ENCODE measurements at places on chromosomes 5 and 9.

GRCh38 chr5:78405829-78406750, 45.7 kb downstream of the SCAMP1 start:
- 0 out of 2 replicates have a peak, but pooled peaks cover 2% of the 10 kb centered on the region for H3K4me1 ChIP-seq
- no peak overlapping the region for H3K4me3 ChIP-seq
- no peak for DNase-seq

DNA sequence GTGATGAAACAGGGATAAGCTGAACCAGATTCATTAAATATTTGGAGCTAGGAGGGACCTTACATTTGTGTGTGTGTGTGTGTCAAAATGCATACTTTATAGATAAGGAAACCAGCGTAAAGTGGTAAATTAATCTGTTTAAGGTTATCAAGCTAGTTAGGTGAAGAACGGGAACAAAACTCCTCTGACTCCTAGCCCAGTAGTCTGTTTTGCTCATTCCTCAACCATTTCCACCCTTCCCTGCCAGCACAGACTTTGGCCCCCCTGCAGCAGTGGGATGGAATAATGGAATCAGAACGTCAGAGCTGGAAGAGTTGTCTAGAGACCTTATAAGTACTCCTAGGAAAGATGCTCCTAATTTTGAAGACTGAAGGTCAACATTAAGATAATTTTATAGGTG, 6.5 kb downstream of the AGXT2 start:
- H3K4me1 ChIP-seq: peaks cover 3% of the 10 kb centered on the region
- no peak for DNase-seq
- H3K27ac ChIP-seq: no peak overlapping the region
- no peaks in the 10 kb centered on the region for H3K36me3 ChIP-seq

DNA sequence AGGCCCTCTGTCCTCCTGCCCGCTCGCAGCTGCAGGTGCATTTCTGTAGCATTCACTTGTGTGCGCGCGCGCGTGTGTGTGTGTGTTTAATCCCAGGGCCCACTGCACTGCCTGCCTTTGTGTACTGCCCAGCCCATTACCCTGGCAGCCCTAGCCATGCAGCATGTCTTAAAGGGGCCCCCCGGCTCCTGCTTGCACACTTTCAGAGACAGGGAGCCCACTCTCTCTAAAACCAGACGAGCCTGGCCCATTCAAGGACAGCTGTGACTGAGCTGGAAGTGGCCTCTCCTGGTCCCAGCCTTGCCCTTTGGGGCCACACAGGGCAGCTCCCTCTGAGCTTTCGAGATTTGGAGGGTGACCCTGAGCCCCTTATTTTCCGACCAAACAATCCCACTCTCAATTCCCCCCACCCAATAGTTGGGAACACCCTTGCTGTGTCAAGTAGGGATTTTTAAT, 98.9 kb downstream of the DAB2IP start:
- DNase-seq: no peak
- H3K36me3 ChIP-seq: no peaks in the 10 kb centered on the region
- H3K4me3 ChIP-seq: no peak overlapping the region
- no peak overlapping the region for H3K27ac ChIP-seq
- no peaks in the 10 kb centered on the region for H3K4me1 ChIP-seq

GRCh38 chr9:114852050-114852594, 46.3 kb upstream of the TNFSF15 start:
- DNase-seq: no peak
- H3K27ac ChIP-seq: no peak overlapping the region
- H3K4me3 ChIP-seq: no peak overlapping the region

GRCh38 chr5:141392429-141393198, at the start of gene PCDHGA8:
PCDHGA8 (plus strand) TSS chr5:141392633; CDS start chr5:141392814, 181 bp downstream.
- H3K27me3 ChIP-seq: no peaks in the 10 kb centered on the region
- no peak within 1 kb of the TSS for H3K27ac ChIP-seq
- DNase-seq: no peak

DNA sequence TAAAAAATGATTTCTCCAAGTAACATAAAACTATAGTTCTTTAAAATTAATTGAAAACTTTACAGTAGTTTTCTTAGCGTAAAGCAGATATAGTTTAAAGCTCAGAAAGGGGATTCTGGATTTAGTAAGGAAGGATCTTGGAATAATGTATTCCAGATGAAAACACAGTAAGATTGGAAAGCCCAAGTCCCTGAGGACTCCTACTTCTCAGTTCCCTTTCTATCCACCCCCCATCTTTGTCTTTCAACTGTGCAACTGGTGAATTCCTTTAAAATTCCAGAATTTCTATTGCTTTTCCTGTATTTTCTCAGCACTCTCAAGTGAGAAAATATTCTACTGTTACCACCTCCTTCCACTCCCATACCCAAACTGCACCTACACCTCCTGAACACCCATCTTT, 184.5 kb upstream of the FBN2 start:
- H3K4me1 ChIP-seq: no peaks in the 10 kb centered on the region
- no peak overlapping the region for H3K4me3 ChIP-seq
- no peak for DNase-seq

- no peak overlapping the region for H3K4me3 ChIP-seq
- 0 out of 2 replicates have a peak, but pooled peaks cover 2% of the 10 kb centered on the region for H3K4me1 ChIP-seq
- DNase-seq: no peak
- H3K27me3 ChIP-seq: no peaks in the 10 kb centered on the region
- no peak overlapping the region for H3K27ac ChIP-seq
Observed at GRCh38 chr9:34463098-34463900, 4.7 kb downstream of the DNAI1 start.

DNA sequence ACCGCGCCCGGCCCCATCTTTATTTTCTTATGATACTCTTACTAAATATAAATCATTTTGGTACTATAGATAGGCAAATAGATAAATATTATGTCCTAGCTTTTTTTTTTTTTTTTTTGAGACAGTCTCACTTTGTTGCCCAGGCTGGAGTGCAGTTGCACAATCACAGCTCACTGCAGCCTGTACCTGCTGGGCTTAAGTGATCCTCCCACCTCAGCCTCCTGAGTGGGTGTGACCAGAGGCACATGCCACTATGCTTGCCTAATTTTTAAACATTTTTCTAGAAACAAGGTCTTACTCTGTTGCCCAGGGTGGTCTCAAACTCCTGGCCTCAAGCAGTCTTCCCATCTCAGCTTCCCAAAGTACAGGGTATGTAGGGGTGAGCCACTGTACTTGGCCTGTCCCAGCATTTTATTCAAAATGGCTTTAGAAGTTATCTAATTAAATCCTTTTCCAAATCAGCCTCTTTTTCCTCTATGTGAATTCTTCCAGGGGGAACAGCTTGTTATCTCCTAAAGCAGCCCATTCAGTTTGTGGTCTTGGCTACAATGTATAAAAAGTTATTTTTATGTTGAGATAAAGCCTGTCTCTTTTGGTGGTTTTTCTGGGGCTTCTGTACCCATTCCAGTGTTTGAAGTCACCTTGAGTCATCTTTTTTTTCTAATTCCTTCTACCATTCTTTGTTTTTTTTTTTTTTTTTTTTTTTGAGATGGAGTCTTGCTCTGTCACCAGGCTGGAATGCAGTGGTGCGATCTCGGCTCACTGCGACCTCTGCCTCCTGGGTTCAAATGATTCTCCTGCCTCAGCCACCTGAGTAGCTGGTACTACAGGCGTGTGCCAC, 12.1 kb downstream of the MELK start:
- no peak overlapping the region for H3K4me3 ChIP-seq
- peaks cover 44% of the 10 kb centered on the region for H3K36me3 ChIP-seq
- no peaks in the 10 kb centered on the region for H3K4me1 ChIP-seq
- no peaks in the 10 kb centered on the region for H3K27me3 ChIP-seq

DNA sequence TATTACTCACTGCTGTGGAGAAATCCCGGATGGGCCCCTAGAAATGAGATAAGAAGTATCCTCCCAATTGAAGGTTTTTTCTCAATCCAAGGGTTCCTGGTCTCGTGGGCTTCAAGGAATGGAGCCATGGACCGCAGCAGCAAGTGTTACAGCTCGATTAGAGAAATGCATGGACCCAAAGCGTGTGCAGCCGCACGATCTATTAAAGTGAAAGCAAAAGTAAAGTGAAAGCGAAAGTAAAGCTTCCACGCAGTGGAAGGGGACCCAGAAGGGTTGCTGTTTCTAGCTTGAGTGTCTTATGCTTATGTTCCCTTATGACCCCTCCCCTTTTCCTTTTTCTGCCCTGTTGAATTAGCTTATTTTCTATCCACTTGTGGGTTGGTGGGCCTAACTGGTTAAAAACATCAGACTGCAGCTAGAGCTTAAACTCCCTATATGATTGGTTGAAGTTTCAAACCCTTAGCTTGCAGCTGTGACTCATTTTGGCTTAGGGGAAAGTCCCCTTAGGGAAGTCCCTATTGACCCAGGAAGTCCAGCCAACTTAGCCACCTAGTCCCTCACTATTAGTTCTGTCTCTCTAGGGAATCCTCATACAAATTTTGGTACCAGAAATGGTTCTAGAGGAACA, 1111.8 kb downstream of the TAF11L14 start:
- no peak for DNase-seq
- no peaks in the 10 kb centered on the region for H3K27me3 ChIP-seq
- H3K4me1 ChIP-seq: no peaks in the 10 kb centered on the region
- peaks cover 11% of the 10 kb centered on the region for H3K36me3 ChIP-seq
- no peak overlapping the region for H3K4me3 ChIP-seq

DNA sequence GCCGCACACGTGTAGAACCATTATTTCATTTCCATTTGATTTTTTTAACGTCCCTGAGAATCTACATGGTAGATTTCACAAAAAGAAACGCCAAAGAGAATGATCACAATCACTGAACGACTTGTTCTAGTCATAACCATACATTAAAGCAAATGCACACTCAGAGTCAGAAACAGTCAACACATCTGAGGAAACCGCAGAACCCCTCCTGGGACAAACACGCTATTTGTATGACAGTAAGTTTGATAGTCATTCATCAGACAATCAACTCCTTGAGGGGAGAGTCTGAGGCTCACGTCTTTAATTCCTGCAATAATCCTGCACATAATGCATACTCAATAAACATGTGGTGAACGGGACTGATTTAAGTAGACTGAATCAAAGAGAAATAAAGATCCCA, 129.2 kb downstream of the MED27 start:
- no peaks in the 10 kb centered on the region for H3K4me1 ChIP-seq
- no peaks in the 10 kb centered on the region for H3K36me3 ChIP-seq
- no peaks in the 10 kb centered on the region for H3K27me3 ChIP-seq
- no peak overlapping the region for H3K27ac ChIP-seq

DNA sequence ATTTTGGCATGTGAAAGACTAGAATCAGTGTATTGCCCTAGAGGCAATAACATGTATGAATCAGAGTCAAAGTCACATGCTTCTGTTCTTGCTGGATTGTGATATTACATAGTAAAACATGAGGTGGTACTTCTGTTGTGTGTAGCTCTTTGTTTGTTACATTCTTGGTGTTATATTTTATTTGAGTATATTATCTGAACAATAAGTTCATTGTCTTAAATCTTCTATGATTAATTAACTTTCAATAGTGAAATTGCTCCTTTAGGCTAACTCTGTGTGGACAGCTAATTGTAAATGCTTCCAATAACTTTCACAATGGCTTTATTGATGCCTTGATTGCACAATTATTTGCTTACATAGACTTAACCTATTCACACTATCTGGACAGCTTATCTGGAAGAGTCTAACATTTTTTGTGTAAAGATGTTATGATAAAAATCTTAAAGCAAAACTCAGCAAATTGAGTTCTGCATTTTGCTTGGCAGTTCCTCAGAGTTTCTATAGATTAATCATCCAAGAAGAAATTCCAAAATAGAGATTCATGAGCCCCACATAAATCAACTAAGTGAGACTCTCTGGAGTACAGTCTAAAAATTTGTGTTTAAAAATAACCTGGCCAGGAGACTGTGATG, 239.6 kb upstream of the TUSC1 start:
- H3K4me3 ChIP-seq: no peak overlapping the region

DNA sequence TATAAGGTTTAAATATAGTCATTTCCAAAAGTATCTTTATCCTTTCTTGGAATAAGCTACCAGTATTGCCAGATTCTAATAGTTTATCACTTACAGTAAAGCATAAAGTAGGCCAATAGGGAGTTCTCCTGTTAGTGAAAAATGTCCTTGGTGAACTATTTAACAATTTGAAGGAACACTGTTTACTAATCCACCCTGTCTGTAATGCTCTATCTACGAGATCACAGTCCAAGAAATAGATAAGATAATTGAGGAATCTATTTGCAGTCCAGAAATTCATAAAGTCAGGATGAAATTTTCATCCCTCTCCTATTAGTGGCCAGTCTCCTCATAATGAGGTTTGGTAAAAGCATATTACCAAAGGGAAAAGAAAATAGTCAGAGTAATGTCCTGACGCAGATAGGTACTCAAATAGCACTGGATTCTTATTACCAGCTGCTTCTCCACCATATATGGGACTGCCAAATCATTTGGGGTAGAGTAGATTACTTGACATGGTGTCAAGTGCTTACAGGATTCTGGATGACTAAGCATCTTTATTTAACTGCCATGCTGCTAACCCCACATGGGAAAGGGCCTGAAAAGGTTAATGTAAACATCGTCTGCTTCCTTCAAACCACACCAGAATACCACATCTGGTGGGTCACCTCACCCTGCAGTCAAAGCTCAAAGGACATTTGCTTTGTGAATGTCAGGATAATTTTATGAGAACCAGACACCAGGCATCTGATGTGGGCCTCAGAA, 808.1 kb downstream of the EFNA5 start:
- H3K27ac ChIP-seq: no peak overlapping the region
- H3K4me3 ChIP-seq: no peak overlapping the region
- H3K36me3 ChIP-seq: no peaks in the 10 kb centered on the region

DNA sequence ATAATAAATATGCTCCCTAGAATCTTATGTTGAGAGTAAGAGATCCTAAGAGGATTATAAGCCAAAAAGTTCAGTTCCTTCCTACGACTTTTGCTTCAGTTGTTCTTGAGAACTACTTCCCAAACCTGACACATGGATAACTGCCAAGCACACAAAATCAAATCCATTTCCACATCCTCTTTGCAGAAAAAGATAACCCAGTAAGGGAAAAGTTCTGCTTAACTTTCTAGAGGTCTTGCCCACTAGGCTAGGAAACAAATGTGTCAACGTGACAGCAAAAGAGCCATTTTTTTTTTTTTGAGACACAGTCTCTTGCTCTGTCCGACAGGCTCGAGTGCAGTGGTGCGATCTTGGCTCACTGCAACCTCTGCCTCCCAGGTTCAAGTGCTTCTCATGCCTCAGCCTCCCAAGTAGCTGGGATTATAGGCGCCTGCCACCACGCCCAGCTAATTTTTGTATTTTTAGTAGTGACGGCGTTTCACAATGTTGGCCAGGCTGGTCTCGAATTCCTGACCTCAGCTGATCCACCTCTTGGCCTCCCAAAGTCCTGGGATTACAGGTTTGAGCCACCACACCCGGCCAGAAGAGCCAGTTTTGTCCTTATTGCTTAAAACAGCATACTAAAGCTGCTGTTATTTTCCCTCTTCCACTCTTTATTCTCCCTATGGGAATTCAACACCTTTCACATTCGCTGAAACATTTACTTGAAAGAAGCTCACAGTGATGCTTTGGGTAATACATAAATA, 24.2 kb downstream of the CSNK1A1 start:
- H3K27ac ChIP-seq: no peak overlapping the region
- peaks cover 34% of the 10 kb centered on the region for H3K36me3 ChIP-seq
- H3K4me3 ChIP-seq: no peak overlapping the region
- no peaks in the 10 kb centered on the region for H3K27me3 ChIP-seq
- DNase-seq: no peak

GRCh38 chr9:131097948-131098278, 1.6 kb downstream of the AIF1L start:
- H3K27me3 ChIP-seq: no peaks in the 10 kb centered on the region
- peaks cover 14% of the 10 kb centered on the region for H3K4me1 ChIP-seq
- H3K36me3 ChIP-seq: peaks cover 9% of the 10 kb centered on the region
- H3K27ac ChIP-seq: no peak overlapping the region
